Stomach (tissue), 19 donors: ENCODE measurements at places on chromosomes 6 and 20. TPM values are rescaled to one million over a fixed set of nuclear protein-coding genes. Genes with fewer than 3 reads are reported as not detected.

Gene PBOV1
- polyA plus RNA-seq = not detected

Gene EPPIN
- not detected for polyA plus RNA-seq

Gene ADGRF1
- 1.5 TPM for polyA plus RNA-seq

Gene KCNK15
- polyA plus RNA-seq = 2.6 TPM

Gene FAM209B
- not detected for polyA plus RNA-seq

Gene SNTA1
- 16.0 TPM for polyA plus RNA-seq

Gene TFAP2D
- not detected for polyA plus RNA-seq

Gene SLC32A1
- polyA plus RNA-seq = not detected

Gene LY6G6F
- polyA plus RNA-seq = not detected

Gene FNDC11
- polyA plus RNA-seq = 3.1 TPM

Gene NUDT3
- 12.6 TPM for polyA plus RNA-seq

Gene PHACTR1
- 0.70 TPM for polyA plus RNA-seq
